ENCODE measurements at places on chromosomes 13 and 19.
A peak's percentile ranks its signal among the peaks of the same experiment; 100 is the strongest.

DNA sequence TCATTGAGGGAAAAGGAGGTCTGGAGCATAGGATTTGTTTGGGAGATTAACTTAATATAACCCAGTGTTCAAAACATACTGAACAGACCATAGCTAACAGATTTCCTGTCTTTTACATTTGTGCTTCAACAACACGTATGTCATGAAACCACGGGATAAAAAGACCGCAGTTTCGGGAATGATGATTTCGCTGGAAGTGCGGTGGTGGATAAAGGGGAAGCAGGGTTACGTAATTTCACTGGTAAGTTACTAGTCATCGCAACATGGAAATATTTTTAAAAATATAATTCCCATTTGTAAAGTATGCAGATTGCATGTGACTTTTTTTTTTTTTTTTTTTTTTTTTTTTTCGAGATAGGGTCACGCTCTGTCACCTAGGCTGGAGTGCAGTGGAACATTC, 237.4 kb downstream of the LMO7 start:
- no peak for DNase-seq

DNA sequence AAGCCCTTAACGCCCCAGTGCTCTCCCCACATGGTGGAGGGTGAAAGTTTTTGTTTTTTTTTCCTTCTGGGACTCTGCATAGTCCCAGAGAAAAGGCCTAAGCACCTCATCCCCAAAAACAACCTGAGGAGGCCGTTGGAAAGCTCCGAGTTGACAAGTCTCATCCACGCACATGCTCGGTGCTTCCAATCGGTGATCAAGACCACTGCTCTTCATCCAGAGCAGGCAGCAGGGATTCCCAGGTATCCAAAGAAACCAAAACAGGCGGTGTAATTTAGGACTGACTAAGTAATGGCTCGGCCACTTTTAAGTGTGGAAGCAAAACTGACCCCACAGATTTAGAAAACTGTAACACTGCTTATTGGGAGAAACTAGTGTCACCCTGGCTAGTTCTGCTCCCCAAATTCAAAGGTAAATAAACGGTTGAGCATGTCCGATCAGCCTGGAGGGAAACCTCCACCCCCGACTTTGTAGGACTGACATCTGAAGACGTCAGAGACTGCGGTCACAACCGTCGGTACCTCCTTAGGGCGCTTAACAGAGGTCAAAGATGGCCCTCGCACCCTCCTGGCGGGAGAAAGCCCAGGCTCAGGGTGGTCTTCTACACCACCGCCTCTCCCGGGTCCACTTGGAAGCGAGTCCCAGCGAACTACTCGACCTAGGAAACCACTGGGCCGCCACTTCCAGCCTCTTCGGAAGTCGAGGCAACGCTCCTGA, 997 bp upstream of the ZNF446 start:
- no peak for DNase-seq

DNA sequence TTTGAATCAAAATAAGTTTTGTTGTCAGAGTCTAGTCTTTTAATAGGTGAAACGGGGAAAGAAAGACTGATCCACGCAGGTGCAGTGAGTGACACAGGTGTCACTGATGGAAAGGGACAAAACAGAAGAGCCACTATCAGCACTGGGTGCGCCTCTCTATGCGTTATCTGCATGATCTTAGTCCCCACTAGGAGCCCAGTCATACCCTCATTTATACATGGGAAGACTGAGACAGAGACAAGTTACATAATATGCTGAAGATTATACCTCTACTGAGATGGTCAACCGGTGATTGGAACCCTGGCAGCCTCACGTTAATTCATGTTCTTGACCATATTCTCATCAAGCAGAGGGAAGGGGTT, 3.4 kb downstream of the LRCH1 start:
- DNase-seq: no peak

GRCh38 chr19:1257475-1258162, 9.2 kb downstream of the MIDN start:
- no peak for DNase-seq

DNA sequence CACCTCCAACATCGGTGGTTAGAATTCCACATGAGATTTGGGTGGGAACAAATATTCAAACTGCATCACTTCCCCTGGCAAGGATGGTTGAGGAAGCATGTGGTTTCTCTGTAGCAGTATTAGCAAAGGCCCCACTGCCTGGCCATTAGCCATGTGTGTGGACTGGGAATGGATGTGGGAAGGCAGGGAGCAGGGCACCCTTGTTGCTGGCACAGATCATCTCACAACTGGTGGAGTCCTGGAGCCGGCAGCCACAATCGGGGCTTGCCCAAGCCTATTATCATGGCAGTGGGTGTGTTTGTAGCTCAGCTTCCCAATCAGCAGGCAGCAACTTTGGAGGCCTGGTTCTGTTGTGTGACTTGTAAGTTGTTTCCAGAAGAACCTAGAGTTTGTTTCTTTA, 391.9 kb downstream of the DLEU7 start:
- no peak for DNase-seq

DNA sequence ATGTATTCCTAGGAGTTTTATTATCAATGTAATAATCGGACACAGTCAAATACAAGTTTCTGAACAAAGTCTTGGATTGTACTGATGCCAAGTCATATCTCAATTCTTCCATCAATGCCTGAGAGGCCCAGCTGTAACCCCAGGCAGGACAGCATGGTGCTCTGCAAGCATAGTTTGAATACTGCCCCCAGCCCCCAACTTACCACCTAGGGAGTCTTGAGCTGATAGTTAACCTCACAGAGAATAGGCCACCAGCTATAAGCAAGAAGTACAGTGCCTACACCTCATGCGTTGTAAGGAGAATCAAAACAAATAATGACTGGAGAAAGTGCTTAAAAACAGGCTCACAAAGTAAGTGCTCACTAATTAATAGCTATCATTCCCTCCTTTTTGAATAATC, 2.7 kb downstream of the PROSER1 start:
- no peak for DNase-seq

DNA sequence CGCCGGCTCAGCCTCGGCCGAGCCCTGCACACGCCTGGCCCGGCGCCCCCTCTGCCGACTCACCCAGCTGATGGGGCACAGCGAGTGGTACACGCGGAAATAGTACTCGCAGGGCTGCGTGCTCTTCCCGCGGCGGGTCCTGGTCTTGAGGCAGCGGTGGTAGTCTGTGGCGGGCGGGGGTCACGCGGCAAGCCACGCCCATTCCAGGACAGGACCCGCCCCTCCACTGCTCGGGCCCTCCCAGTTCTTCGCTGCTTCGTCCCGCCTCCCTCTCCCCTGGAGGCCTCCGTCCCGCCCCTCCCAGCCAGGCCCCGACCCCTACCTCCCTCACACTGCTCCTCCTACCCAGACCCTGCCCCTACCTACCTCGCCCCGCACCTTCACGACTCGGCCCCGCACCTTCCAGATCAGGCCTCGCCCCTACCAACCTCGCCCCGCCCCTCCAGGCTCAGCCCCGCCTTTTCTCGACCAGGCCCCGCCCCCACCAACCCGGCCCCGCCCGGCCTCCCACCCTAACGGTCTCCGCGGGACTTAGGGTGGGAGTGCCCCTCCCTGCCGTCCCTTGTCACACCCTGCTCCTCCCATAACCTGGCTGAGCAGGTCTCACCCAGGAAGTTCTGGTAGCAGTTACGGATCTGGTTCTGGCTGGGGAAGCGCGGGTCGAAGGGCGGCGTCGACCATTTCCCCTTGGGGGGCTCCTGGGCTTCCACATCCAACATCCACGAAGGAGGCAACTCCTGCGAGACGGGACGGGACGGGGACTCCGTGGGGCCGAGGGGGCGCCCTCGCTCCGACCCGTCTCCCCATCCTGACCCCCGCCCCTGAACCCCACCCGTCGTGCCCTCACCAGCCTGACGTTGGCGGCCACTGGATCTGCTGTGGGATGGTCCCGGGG, 469 bp downstream of the COX6B2 start:
- DNase-seq: peak; percentile 28

- no peak for DNase-seq
These were observed 473.0 kb upstream of the SLC10A2 start for GRCh38 chr13:103539265-103539664.

DNA sequence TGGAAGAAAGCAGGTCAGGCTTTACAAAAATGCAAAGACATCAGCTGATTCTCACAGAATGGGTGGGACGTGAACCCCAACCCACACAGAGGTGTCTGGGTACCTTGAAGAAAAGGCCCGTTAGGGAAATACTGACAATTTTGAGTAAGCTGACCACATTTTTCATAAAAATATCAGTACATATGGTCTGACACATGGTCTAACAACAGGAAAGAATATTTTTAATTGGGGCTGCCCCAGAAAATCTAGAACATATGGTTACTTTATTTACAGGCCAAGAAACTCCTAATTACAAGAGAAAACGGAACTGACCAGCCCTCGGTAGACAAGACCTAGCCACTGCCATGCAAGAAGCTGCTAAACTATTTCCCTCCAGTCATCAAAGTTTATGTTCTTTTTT, 48.7 kb upstream of the ITM2B start:
- DNase-seq: no peak

- DNase-seq: peak; percentile 30
These were observed 265.2 kb upstream of the SGCG start for GRCh38 chr13:22915442-22916082.

GRCh38 chr19:8640402-8641004, 10.1 kb downstream of the NFILZ start:
- DNase-seq: no peak

GRCh38 chr13:57314897-57315520, 148.0 kb downstream of the PRR20E start:
- no peak for DNase-seq

GRCh38 chr19:5935473-5936291, 21.6 kb downstream of the CAPS start:
- no peak for DNase-seq

DNA sequence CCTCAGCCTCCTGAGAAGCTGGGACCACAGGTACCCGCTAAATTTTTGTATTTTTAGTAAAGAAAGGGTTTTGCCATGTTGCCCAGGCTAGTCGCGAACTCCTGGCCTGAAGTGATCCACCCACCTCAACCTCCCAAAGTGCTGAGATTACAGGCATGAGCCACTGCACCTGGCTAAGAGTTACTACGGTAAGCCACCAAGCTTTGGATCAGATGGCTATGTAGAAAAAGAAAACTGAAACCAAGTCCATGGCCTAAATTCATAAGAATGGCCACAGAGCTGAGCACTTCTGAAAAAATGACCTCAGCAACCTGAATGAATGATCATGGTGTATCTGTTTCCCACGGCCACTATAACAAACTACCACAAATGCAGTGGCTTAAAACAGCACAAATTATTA, 9.4 kb downstream of the OPA3 start:
- DNase-seq: no peak

DNA sequence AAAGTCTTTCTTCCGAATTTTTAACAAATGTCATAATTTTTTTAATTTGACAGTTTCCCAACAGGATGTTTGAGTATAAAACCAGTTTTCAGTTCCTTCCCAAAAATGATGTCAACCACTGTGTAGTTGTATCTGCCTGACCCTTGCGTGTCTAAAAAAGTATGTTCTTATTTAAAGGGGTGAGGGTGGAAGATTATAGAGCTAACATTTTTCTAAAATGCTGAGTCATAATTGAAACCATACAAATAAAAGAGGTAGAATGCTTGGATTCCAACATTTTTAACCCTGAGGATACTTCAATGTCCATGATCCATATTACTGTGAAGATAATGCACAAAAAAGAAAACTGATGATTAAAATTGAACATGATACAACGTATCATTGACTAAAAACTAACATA, 1388.8 kb downstream of the UQCRFS1 start:
- no peak for DNase-seq

GRCh38 chr19:45138303-45138751, 22.5 kb downstream of the NKPD1 start:
- no peak for DNase-seq

GRCh38 chr13:44088991-44089413, 209.3 kb downstream of the LACC1 start:
- no peak for DNase-seq

DNA sequence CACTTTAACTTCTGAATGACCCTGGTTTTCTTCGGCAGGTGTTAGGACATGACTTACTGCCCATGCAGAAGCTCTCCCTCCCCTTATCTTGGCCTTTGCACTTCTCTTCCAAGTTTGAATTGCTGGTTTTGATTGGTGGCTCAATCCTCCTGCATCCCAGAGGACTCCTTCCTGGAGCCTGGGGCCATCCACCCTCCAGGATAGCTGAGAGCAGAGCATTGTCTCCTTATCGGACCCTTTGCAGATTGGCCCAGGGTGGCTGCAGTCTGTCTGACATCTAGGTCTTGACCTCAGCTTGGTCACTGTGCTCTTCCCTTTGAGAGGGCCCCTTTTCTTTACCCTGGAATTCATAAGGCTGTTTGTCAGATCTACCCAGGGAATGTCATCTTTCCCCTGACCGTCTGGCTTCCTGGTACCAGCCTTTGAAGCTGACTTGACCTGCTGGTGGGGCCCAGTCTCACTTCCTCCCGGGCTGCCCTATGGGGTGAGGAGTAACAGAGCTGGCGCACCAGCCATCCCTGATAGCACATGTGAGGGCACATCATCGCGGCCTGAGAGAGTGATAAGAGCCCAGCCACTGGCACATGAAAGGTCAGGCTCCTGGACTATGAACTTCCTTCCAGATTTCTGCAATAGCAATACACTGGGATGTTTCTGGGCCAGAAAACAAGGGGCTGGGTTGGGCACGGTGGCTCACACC, 172.9 kb upstream of the UBL3 start:
- DNase-seq: no peak

- peak; percentile 95 for DNase-seq
These were observed 26.3 kb downstream of the DCAF15 start for GRCh38 chr19:13978351-13979243.

- peak; percentile 40 for DNase-seq
These were observed 2.5 kb upstream of the GARIN5A start for GRCh38 chr19:50478901-50479715.

GRCh38 chr13:47133011-47133445, 236.2 kb upstream of the HTR2A start:
- no peak for DNase-seq

- DNase-seq: no peak
These were observed 17.4 kb downstream of the CPB2 start for GRCh38 chr13:46087481-46087880.

DNA sequence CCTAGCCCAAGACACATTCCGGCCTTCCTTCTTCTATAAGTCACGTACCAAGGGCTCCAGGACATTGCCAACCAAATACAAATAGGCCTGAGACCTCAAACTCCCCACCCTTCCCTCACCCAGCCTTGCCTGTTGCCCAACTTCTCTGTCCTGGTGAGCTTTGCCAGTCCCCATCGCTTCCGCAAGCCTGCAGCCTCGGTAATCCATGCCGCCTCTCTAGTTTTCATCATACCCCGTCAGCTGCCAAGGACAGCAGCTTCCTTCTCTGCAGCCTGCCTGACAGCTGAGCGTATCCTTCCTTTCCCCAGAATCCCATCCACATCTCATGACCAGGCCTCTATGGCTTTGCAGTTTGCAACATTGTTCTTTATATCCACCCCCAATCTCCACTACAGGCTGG, 36.6 kb upstream of the POMP start:
- no peak for DNase-seq

- no peak for DNase-seq
These were observed 659 bp downstream of the GNA11 start for GRCh38 chr19:3094601-3095440.

- no peak for DNase-seq
These were observed 193.9 kb downstream of the KCTD12 start for GRCh38 chr13:76692346-76692745.

- DNase-seq: no peak
These were observed 43.6 kb upstream of the LSM14A start for GRCh38 chr19:34128558-34129250.

GRCh38 chr13:97493456-97493855, 59.5 kb downstream of the RAP2A start:
- DNase-seq: no peak
